H7 (cell line): ENCODE measurements at places on chromosomes 11 and 22.
A peak's percentile ranks its signal among the peaks of the same experiment; 100 is the strongest.

DNA sequence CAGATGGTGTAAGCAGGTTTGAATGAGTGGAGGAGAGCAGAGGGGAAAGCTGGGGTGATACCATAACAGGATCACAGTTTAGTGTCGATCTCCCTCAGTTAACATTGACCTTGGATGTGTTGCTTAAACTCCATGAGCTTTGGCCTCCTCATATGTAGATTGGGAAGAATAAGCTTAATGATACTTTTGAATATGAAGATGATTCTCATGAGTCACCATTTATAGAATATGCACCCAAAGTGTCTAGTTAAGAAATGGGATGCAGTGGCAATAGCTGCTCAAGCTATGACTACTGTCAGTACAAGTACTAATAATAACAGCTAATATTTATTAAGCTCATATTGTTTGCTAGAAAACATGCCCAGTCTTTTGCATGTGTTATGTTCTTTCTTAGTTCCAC is 236.2 kb upstream of the KIRREL3 start:
- no peak for DNase-seq

DNA sequence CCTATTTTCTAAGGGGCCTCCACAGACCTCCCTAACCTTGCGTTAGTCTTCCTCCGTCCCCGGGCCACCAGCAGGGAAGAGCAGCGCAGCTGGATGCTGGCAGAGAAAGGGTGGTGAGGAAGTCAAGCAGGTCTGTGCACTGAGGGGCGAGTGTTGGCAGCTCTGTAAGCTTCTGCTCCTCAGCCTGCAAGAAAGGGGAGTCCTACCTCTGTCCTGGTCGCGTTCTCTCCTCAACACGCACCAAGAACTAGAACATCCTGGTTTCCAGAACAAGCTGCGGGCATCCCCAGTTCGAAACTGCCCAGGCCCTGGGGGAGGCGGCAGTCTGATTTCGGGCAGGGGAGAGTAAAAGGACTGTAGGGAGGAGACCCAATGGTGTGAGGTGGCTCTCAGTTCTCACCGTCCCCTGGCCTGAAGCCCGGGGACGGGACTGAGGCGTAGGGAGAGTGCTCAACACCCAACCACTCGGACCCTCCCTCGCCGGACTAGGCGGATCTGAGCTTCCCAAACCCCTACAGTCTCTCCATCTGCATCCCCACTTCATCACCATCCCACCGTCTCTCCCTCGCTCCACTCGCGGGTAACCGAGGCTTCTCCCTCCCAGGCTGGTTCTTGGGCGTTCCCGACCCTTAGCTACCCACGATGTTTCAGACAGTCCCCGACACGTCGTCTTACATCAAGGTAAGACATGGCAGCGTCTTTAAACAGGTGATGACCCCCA is 7.7 kb upstream of the FLI1 start:
- peak; percentile 77 for DNase-seq

- DNase-seq: no peak
Observed at GRCh38 chr22:28935140-28935539, 51.8 kb downstream of the ZNRF3 start.

GRCh38 chr22:47631571-47632102 is 869.2 kb downstream of the TBC1D22A start:
- no peak for DNase-seq

- DNase-seq: no peak
Observed at GRCh38 chr22:41638124-41638523, 17.0 kb downstream of the XRCC6 start.

DNA sequence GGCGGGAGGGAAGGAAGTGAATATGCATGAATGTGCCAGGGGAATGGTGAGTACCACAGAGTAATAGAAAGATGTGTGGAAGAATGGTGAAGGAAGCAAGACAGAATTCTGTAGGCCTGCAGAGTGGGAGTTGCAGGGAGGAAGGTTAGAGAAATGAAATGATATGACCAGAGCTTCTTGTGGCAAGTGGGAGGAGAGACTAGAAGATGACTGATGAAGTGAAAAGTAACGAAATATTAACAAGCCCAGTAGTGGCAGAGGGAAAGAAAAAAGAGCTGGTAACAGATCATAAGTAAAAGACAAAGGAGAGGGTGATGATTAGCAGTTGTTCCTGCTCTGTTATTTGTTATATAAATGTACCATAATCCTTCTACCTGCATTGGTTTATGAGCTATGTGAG is 1.0 kb upstream of the ALKBH8 start:
- DNase-seq: no peak

- DNase-seq: no peak
Observed at GRCh38 chr11:8652140-8652539, 30.3 kb downstream of the TRIM66 start.

GRCh38 chr11:12160231-12160630 is 49.8 kb downstream of the MICAL2 start:
- DNase-seq: no peak

DNA sequence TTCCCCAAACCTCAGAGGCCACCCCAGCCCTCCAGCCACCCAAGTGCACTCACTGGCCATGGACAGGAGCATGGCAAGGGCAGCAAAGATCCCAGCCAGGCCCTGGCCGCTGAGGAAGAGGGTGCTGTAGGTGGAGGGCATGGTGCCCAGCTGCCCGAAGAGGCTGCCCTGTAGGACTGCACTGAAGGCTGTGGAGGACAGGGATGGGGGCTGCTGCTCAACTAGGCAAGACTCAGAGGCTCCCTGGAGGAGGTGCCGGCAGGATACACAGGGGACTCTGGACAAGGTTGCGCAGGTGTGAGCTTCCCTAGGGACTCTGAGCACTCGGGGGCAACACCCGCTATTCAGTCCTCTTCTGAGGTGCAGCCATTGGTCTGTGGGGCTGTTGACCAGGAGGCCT is 3.1 kb downstream of the SLC29A2 start:
- peak; percentile 18 for DNase-seq

- DNase-seq: peak; percentile 19
Observed at GRCh38 chr11:8290081-8290810, 26.6 kb upstream of the LMO1 start.

DNA sequence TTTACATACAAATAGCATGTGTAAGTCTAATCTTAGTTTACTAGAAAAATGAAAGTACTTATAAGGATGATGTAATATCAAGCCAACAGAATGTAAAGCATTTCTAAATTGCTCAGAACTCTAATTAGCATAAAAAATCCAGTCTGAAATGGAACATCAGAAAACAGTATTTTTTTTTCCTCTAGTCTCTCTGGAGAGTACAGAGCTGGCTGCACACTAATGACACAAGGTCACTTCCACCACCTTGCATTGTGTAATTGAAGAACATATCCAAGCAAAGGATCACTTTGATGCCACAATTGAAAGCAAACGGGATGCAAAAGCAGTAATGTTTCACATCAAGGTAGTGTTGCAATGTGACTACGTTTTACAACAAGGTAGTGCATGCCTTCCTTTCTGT is 548.0 kb upstream of the LUZP2 start:
- no peak for DNase-seq

- DNase-seq: no peak
Observed at GRCh38 chr11:113468726-113469345, 6.4 kb downstream of the DRD2 start.

DNA sequence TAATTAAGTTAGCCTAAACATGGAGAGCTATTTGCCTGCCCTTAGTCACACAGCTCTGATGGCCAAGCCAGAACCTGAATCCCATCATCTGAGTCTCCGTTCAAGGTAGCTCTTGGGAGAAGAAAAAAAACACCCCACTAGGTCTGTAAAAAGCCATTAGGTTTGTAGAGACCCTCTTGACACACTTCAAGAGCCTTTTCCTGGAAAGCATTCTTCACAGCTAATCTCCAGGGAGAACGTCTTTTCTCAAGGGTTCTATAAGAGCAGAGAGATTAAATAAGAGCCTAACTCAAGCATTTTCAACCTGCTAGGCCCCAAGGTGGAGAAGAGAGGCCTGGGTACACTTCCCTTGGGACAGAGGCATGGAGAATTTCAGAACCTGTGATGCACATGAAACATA is 61.6 kb upstream of the NAV2 start:
- DNase-seq: no peak
